ENCODE measurements at places on chromosomes 13 and 19.

GRCh38 chr13:106310291-106310865, 225.1 kb downstream of the EFNB2 start:
- DNase-seq, result no peak

- DNase-seq, result no peak
Measured at GRCh38 chr13:98466634-98467236, 110.2 kb downstream of the STK24 start.

DNA sequence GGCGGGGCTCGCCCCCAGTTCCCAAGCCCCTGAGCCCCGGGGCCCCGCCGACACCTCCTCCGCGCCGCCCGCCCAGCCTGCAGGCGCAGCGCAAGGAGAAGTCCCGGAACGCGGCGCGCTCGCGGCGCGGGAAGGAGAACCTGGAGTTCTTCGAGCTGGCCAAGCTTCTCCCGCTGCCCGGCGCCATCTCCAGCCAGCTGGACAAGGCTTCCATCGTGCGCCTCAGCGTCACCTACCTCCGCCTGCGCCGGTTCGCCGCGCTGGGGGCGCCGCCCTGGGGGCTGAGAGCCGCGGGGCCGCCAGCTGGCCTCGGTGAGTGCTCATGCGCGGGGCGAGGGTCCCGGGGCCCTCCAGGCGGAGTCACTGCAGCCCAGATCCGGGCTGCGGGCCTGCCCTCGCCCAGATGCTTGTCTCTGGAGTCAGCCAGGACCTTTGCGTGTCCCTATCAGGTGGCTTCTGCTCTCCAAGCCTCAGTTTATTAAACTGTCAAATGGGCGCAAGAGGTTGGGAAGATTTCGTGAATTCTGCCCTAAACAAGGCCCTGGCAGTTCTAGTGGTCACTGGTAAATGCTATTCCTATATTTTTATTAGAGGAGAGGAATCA, 2.0 kb downstream of the NPAS1 start:
- no peak for DNase-seq

- peak; percentile 38 for DNase-seq
Measured at GRCh38 chr13:114339857-114340534, 25.7 kb downstream of the CHAMP1 start.

DNA sequence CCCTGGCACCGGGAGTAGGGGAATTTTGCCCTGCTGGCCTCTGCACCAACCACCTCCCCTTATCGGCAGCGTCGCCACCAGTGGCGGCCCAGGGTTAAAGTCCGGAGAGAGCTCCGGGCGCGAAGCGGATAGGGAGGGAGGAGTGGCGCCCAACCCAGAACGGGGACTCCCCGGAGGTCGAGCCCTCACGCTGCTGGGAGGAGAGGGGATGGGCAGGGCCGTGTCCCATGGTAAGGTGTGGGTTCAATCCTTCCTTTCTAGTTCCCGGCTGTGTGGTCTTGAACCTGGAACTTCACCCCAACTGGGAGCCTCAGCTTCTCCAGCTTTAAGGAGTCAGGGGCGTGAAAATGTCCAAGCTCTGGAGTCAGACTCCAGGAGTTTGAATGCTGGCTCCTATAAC, 23.3 kb upstream of the BCL3 start:
- DNase-seq, result no peak

DNA sequence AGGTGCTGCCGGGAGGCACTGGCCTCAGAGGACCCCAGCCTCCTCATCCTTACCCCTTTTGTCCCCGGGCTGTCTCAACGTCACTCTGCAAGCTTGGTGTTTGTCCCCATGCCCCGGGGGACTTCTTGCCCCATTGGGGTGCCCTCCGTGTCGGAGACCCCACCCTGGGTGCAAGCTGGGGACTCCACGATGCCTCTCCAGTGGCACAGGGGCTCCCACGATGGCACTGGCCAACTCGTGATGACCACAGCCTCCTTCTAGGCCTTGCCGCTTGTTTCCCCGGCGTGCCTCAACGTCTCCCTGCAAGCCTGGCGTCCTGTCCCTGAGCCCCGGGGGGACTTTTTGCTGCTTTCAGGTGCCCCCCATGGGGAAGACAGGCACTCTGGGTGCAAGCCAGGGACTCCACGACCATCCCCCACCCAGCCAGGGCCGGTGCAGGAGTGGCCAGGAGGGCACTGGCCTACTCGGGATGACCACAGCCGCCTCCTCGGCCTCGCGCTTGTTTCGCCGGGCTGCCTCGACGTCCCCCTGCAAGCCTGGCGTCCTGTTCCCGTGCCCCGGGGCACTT, 237.0 kb downstream of the TUBA3C start:
- DNase-seq, result no peak

- DNase-seq, result no peak
Measured at GRCh38 chr13:107342747-107343146, 774.8 kb upstream of the ARGLU1 start.

DNA sequence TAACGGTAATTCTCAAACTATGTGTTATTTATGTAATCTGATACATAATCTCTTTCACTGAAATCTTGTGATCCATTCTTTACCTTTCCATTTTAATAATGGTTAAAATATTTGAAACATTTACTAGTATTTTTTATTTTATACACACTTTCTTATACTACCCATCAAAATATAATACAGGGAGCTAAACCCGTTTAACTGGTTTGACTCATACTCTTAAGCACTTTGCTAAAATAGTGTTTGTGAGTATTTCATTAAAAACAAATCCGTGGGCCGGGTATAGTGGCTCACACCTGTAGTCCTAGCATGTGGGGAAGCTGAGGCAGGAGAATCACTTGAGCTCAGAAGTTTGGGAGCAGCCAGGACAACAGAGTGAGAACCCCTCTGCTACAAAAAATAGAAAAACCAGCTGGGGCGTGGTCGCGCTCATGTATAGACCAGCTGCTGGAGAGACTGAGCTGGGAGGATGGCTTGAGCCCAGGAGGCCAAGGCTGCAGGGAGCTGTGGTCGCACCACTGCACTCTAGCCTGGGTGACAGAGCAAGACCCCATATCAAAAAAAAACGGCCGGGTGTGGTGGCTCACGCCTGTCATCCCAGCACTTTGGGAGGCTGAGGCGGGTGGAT, 43.8 kb upstream of the DCUN1D2 start:
- no peak for DNase-seq

- DNase-seq, result no peak
Measured at GRCh38 chr13:111626371-111627305, 306.2 kb downstream of the TEX29 start.

DNA sequence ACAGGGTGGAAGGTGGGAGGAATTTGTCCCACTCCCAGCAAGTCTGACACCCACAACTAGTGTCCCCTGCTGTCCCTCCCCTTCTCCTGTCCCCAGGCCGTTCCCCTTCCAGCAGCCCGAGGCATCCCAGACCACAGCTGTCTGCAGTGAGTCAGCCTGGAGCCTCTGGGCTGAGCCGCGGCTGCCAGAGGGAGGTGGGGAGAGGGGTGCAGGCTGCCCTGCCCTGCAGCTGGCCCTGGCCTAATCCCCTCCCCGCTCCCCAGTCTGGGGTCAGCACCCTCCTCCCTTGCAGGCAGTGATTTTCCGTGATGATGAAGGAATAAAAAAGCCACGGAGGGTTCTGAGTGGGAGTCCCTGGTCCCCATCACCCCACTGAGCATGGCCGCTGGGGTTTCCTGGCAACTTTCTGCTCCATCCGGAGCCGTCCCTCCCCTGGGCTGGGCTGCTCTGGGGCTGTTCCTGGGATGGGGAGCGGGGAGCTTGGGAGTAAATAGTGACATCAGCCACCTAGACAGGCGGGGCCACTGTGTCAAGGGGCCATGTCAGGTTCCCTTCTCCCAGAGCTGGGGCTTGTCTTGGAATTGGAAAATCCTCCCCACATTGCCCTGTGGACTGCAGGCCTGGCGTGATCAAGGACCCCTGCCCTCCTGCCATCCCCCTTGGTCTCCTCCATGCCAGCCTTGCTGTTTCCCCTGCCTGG, 16.8 kb downstream of the SPC24 start:
- DNase-seq, result no peak

DNA sequence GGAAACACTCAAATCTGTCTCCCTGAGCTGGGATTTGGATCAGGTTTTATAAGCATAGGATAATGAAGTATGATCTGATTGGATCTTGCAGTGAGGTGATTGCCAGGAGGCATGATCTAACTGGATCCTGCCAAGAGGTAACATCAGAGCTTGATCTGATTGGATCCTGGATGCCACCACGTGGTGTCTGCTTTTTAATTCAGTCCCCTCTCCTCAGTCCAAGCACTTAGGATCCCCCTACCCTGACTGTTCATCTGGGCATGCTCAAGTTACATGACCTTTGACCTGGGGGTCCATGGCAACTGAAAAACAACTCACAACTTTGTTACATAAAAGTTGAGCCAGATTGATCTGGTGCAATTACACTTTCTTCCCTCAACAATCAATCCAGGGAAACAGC, 47.5 kb upstream of the LSM14A start:
- DNase-seq, result no peak

DNA sequence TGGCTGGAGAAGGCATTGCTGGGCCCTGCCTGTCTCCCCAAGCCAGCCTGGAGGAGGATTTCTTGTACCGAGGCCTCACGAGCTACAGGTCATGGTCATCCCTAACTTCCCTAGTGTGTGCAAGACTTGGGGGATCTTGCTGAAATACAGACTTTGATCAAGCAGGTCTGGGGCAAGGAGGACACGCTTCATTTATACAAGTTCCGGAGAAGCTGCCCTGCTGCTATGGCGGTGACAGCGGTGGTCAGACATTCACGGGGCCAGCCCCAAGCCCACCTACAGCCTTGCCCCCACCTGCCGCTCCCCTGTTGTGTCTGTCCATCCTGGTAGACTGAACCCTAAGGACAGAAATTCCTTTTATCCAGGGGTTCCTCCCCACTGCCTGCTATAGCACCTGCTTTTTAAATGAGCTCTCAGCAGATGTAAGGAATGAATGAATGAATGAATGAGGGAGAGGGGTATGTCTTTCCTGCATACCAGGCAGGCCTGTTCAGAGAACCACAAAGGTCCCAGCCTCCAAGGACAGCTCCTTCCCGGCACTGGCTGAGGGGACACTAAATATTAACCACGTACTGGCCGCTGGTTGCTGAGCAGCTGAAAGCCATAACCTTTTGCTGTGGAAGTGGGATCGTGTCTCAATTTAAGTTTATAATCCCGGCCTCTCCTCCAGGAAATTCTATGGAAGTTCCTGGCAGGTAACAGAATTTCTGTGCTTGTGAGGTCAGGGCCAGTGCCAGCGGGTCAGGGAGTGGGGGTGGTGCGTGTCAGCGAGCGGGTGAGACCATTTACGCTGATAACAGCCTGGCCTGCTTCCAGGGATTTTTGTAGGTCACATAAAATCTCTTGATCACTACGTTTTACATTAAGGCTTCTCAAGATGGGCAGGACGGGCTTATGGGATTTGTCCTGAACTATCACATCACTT, 27.1 kb downstream of the TSSK6 start:
- DNase-seq, result no peak

DNA sequence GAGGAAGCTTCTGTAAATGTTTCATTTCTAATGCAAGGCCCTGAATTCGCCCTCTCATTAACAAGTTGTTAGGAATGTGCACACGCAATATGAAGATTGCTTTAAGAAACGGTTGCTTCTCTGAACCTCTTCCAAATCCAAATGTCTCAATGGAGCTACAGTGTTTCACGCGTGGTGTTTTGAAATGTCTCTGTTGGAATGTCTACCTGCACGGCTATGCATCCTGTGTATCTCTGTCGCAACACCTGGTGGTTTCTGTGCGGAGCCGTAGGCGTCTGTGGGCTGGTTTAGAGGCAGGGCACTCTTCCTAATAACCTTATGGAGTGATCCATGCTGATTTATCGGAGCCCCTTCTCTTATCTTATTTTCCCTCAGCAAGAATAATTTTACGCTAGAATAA, 1584.2 kb upstream of the SLC10A2 start:
- DNase-seq, result no peak

DNA sequence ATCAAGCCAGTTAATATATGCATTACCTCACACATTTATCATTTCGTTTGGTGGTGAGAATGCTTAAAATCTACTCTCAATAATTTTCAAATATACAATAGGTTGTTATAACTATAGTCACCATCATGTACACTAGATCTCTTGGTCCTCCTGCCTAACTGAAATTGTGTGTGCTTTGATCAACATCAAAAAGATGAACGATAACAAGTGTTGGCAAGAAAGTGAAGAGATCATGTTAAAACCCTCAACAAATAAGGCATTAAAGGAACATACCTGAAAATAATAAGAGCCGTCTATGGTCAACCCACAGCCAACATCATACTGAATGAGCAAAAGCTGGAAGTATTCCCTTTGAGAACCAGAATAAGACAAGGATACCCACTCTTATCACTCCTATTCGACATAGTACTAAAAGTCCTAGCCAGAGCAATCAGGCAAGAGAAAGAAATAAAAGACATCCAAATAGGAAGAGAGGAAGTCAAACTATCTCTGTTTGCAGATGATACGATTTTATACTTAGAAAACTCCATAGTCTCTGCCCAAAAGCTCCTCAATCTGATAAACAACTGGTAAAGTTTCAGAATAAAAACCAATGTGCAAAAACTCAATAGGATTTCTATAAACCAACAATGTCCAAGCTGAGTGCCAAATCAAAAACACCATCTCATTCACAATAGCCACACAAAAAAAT, 27.9 kb upstream of the OR10H1 start:
- DNase-seq, result no peak

DNA sequence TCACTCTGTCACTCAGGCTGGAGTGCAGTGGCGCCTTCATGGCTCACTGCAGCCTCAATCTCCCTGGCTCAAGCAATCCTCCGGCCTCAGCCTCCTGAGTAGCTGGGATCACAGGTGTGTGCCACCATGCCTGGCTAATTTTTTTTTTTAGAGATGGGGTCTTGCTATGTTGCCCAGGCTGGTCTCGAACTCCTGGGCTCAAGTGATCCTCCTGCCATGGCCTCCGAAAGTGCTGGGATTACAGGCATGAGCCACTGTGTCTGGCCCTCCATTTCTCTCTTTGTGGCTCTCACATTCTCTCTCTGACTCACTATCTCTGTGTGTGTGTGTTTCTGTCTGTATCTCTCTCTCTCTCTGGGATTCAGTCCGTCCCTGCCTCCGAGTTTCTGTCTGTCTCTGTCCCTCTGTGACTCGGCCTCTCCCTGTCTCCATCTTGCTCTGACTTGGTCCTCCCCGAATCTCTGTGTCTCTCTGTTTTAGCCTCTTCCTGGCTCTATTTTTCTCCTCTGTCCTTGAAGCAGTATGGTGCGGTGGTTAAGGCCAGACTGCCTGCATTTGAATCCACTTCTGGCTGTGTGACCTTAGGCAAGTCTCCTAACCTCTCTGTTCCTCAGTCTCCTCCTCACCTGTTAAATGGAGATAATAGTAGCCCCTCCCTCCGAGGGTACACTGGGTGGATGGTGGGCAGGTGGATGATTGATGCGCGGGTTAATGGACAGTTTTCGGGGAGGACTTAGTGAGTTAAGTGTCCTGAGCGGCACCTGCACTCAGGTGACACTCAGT, 11.0 kb downstream of the MEIS3 start:
- DNase-seq, result no peak

- DNase-seq, result no peak
Measured at GRCh38 chr19:40093416-40093815, 2.7 kb upstream of the ZNF780A start.
